ENCODE measurements at places on chromosomes 7 and 10.

DNA sequence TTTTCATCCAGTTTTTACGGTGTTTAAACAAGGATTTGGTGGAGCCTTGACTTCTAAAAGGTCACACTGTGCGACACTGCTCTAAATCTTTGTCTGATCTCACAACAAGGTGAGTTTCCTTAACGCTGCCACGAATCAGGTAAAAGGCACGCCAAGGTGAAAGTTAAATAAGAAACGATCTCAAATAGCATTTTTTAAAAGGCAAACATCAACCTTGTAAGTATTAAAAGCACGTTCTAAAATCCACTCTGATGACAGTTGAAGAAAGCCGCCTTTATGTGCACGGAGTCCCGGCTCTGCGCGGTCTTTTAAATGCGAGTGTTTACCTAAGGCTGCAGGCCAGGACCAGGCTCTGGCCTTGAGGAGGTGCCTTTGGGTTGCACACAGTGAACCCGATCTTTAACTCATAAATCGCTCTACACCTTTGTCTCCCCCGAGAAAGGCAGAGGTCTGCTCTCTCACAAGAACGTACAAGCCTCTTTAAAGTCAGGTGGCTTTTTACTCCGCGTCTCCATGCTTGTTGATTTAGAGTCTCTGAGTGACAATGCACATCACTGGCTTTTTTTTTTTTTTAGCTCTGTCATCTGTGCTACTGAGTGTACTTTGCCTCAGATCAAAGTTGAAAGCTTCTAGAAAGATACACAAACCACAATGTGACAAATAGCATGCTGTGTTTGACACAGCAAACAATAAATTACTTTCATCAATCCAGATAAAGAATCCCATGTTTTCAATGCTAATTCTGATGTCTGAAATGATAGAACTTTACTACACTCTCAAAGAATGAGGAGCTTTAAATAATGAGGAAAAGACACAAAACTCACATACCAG, 25.9 kb upstream of the RNF32 start:
- no peak for DNase-seq

DNA sequence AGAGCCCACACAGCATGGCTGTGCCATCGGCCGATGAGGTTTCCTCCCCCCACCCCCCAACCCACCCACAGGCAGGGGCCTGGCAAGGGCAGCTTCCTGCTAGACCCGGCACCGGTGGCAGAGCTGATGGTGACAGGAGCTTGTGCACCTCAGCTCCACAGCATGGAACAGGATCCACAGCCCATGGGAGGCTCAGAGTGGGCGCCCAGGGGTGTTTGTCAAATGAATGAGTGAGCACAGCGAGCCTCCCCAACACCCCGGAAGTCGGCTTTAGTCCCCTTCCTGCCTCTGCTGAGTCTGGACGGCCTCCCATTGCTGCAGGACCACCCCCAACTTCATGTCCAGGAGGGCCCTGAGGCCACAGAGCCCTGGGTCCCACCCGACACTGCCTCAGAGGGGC, 68.9 kb downstream of the PDGFA start:
- DNase-seq, result no peak

GRCh38 chr10:100216006-100216405, 13.4 kb downstream of the CHUK start:
- DNase-seq, result no peak

DNA sequence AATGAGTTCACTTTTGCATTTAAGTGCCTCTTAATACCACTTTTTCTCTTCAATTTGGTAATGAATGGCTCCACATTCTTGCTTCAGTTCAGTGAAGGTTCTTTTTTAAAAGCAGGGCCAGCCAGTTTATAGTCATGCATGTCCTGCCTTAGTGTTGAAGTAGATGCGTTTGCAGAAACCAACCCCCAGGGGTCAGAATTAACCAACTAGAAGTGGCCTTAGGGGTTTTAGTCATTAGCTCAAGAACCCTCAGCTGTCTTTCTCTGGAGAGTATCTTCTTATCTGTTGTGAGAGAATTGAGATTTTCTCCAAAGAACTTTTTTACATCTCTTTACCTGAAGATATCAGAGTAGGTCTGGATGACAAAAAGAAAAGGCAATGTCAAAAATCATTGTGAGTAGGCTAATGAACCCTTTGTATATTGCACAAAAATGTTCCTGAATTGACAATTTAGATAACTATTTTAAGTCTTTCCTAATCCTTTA, 82.2 kb downstream of the PIK3CG start:
- peak; percentile 19 for DNase-seq

DNA sequence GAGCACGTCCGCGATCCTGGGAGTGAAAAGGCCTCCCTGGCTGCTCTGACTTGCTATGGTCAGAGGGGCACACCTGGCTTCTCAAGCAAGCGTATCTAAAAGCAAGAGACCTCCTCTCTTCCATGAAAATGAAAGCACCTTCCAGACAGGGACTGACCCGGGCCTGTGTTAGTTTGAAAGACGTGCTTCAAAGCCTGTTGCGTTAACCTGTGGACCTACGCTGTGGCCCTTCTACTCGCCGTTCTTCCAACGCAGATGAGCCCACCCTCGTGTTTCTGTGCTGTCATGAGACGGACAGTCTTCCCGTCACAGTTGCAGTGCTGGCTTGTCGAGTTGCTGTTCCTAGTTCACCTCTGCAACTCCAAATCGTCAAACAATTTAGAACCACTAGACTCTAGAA, 15.5 kb upstream of the GDI2 start:
- DNase-seq, result no peak

DNA sequence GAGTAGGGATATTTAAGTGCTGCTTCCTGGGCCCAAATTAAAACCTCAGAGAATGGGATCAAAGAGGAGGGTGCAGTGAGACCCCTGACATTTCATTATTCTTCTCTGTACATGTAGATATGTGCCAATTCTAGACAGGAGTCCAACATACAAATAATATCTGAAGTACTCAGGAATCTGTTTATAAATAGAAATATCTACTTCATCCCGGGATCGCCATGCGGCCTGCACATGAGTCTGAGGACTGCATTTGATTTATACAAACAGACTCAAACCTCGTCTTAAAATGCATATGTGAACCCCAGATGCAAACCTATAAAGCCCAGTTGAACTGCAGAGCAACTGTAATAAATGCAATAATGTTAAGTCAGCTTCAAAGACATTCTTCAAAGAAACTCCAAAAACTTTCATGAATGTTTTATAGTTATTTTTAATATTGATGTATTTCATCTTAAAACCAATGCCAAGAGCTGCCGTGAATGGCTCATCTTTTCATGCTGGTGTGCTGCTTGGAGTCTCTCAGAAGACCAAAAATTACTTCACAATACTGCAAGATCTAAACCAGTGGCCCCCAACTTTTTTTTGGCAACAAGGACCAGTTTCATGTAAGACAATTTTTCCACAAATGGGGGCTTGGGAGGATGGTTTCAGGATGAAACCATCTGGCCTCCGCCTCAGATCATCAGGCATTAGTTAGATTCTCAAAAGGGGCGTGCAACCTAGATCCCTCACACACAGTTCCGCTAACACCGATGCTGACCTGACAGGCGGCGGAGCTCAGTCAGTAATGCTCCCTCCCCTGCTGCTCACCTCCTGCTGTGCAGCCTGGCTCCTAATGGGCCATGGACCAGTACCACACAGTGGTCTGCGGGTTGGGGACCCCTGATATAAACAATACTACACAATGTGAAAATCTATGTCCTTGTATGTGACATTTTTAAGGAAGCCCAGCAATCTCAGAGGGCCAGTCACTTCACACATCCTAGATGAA, 166.9 kb downstream of the PARD3 start:
- DNase-seq, result no peak

DNA sequence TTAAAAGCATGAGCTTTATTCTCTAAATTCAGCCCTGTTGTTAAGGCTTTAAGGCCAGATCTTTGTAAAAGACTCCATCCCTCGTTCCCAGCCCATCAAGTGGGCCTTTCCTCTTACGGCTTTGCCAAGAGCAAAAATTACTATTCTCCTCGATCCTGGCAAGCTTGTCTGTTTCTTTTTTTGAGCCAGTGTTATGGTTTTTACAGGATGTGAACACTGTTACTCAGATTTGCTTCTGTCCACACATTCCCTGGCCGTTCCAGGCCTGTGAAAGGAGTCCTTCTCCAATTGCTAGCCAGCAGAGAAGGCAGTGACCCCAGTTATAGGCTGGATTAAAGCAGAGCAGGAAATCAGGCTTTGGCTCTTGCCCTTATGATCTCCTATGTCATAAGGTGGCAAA, 47.0 kb upstream of the EPC1 start:
- DNase-seq, result no peak

- no peak for DNase-seq
Measured at GRCh38 chr7:109893231-109893630, 1197.7 kb upstream of the LRRN3 start.

- no peak for DNase-seq
Measured at GRCh38 chr7:92661651-92662050, 71.5 kb upstream of the FAM133B start.

- no peak for DNase-seq
Measured at GRCh38 chr10:110392121-110392520, 87.4 kb upstream of the SMNDC1 start.

- no peak for DNase-seq
Measured at GRCh38 chr10:46046261-46046660, at the start of gene MSMB. TSS of gene MSMB (minus strand) at chr10:46046269. CDS start at chr10:46046237, 32 bp downstream.

- DNase-seq, result no peak
Measured at GRCh38 chr7:24407965-24408364, 124.0 kb downstream of the NPY start.

DNA sequence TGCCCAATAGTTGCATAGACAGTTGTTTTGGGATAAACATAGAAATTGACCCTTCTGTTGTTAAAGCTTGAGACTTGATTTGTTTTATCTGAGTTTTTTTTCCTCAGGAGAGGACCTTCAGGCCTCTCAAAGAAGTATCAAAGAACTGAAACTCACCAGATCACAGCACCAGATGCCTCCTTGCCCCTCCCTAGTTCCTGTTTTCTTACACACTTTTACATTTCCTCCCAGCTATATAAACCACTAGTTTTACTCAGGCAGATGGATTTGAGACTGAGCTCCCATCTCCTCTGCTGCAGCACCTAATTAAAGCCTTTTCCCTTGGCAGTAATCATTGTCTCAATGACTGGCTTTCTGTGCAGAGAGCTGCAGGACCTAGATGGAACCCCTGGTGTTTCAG, 150.6 kb upstream of the NRG3 start:
- DNase-seq, result no peak

DNA sequence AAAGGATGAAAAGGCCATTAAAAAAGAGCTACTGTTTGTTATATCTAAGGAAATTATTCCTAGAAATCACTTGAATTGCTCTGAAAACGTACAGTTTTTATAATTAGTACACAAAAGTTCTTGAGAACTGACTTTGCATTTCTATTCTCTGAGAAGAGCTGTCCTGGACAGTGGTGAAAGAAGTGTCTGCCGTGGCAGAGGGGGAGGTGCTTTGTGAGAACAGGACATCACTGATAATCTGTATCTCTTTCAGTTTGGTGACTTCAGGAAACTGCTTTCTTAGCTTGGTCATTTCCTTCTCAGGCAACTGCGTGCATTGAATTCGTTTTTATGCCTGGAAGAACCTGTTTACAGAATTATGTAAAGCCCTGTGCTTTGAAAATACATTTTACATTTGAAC, 52.1 kb downstream of the POLL start:
- DNase-seq, result no peak

DNA sequence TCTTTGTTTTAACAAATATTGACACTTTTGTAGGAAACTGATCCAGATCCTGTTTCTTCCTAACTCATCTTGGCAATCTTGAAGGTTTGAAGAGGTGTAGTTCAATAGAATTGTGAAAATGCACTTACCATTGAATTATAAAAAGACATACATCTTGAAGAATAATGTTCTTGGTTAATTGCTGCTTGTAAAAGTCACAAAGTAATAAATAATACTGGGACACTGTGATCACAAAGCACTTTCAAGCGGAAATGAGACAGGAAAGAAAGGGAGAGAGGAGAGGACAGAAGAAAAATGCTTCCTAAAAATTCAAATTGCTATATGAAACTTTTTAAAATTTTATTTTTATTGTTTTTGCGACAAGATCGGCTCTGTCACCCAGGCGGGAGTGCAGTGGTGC, 15.2 kb upstream of the NFE2L3 start:
- no peak for DNase-seq

DNA sequence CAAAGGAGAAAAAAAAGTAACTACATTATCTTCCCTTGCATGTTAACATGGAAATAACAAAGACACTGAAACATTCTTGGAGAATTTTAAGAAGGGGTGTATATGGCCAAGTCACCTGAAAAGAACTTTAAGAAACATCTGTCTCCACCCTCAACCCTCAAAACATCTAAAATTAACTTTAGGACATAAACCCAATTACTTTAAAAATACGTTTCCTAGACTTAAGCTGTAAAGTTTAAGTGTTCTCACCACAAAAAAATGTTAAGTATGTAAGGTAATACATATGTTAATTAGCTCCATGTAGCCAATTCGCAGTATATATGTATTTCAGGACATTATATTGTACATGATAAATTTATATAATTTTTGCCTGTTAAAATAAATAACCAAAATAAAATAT, 71.1 kb upstream of the GLCCI1 start:
- no peak for DNase-seq

- DNase-seq, result no peak
Measured at GRCh38 chr7:117281562-117281961, 41.3 kb downstream of the WNT2 start.

- DNase-seq, result no peak
Measured at GRCh38 chr10:127000598-127000997, 95.4 kb downstream of the DOCK1 start.

DNA sequence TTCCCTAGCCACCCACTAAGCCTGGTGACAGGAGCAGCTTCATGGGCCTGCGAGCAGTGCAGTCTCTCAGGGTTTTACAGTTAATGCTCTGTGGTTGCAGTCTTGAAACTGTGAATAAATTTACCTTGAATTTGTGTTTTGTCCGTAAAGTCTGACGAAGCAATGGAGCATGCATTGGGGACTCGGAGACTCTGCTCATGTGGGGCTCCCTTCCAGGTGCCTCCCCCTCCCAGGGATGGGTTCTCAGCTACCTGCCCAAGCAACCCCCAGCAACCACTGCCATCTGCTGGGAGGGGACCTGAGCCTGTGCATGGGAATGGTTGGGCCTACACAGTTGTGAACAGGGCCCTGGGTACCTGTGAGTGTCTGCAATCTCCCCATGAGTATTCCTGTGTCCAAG, 36.3 kb upstream of the IKZF1 start:
- DNase-seq, result no peak

GRCh38 chr7:53325061-53325460, 289.6 kb downstream of the POM121L12 start:
- DNase-seq, result no peak

- no peak for DNase-seq
Measured at GRCh38 chr7:11212816-11213215, 239.1 kb downstream of the PHF14 start.

DNA sequence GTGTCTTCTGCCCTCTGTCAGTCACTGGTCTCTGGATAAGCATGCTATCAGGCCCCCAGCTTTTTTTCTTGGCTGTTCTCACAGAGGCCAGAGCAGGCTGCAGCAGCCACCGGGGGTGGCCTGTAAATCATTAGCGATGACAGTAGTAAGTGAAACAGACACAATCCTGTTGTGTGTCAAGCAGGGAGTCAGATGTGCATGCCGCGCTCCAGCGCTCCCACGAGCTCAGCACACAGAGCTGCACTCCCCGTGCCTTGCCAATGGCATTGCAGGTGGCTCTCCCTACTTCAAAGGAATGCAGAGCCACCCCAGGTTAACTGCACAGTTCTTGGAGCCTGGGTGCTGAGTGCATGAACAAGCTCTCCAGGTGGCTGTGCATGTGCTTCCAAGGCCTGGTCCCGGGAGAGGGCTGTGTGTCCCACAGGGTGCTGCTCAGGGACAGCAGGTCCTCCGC, 226.1 kb downstream of the GLRX3 start:
- no peak for DNase-seq

All from SHP77 (cell line).